ENCODE measurements at places on chromosomes 5 and 9.
A peak's percentile ranks its signal among the peaks of the same experiment; 100 is the strongest.

DNA sequence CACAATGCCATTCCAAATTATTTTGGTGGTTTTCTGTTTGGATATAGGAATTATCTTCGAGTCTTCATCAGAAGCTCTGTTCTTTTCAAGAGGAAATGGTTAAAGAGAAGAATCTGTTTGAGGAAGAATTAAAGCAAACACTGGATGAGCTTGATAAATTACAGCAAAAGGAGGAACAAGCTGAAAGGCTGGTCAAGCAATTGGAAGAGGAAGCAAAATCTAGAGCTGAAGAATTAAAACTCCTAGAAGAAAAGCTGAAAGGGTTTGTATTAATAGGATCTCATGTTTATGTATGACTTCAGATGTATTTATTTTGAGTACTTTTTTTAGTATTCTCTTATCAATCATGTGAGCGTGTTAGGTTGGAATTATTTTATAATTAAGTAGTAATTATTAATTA lies 15.0 kb downstream of the HMMR start:
- DNase-seq = no peak

DNA sequence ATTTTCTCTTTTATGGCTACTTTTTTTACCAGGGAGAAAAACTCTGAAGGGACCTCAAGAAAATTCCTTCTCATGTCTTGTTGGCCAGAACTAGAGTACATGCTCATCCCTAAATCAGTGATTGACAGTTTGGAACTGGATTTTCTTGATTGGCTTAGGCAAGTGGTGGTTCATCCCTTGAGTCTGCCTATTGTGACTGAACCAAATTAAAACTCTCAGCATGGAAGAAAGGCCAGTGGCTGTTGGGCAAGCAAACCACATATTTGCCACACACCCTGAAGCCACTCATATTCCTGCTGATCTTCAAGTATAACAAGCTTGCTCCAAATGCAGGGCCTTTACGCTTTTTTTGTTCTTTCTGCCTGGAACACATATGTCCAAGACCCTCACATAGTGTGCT lies 7.2 kb upstream of the HOMER1 start:
- no peak for DNase-seq

GRCh38 chr9:109723781-109724180 lies 56.2 kb upstream of the PALM2AKAP2 start:
- no peak for DNase-seq

- no peak for DNase-seq
These were observed 31.2 kb downstream of the STC2 start for GRCh38 chr5:173296737-173297676.

GRCh38 chr5:80122579-80122978 lies 87.4 kb downstream of the THBS4 start:
- no peak for DNase-seq

DNA sequence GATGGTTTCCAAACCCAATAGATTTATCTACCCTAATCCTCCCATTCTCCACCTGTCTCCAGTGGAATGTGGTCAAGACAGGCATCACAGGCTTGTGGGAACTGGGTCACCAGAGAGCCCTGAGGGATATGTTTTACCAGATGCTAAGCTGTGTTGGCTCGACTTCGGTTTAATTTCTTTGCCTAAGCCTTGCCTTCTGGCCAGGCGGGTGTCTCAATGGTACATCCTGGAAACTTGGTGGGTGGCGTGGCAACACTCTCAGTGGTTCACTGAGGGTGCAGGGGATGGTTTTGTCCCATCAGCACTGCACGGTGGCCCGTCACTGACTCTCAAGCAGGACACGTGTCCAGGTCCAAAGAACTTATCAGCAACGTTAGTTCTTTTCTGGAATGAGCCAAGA lies 192.2 kb downstream of the TENT4A start:
- no peak for DNase-seq

DNA sequence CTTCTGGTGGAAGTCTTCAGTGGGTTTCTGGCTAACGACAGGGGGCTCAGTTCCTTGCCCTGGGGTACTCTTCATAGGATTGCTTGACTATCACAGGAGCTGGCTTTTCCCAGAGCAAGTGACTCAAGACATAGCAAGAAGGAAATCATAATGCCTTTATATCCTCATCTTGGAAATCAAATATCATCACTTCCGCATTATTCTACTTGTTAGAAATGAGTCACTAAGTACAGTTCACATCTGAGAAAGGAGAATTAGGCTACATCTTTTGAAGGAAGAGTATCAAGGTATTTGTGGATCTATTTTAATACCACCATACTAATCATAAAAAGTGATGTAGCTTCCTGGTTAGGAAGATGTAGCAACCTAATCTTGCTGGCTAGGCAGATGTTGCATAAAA lies 148.2 kb upstream of the RAI14 start:
- no peak for DNase-seq

DNA sequence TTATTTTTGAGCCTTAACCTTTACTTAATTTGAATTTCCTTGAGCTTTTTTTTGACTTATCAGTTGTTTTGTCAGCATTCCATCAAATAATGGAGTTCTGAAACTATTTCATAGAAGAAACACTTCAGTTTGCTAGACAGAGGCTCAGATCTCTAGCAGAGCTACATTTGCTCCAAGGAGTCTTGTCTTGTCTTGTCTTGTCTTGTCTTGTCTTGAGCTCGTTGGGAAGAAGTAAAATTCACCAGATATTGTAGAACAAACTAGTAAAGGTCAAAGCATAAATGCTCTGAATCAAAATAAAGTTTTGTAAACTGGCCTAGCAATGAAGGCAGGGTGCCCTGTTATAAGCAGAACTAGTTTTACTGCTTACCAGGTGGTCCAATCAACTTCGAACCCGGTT lies 33.5 kb downstream of the RAB24 start:
- DNase-seq = no peak

- no peak for DNase-seq
These were observed 2042.6 kb upstream of the CDH6 start for GRCh38 chr5:29150840-29151239.

- DNase-seq = peak; percentile 88
These were observed at the start of gene ALDH7A1 for GRCh38 chr5:126594748-126595485. ALDH7A1 (minus strand) TSS chr5:126595219; CDS start chr5:126595198, 21 bp downstream.

- no peak for DNase-seq
These were observed 2.7 kb downstream of the SLIT3 start for GRCh38 chr5:169298193-169298592.

- no peak for DNase-seq
These were observed 44.5 kb upstream of the JMY start for GRCh38 chr5:79191457-79191856.

- no peak for DNase-seq
These were observed 396.6 kb downstream of the TLR4 start for GRCh38 chr9:118100529-118101419.

GRCh38 chr9:98961513-98962180 lies 17.9 kb downstream of the COL15A1 start:
- DNase-seq = no peak

DNA sequence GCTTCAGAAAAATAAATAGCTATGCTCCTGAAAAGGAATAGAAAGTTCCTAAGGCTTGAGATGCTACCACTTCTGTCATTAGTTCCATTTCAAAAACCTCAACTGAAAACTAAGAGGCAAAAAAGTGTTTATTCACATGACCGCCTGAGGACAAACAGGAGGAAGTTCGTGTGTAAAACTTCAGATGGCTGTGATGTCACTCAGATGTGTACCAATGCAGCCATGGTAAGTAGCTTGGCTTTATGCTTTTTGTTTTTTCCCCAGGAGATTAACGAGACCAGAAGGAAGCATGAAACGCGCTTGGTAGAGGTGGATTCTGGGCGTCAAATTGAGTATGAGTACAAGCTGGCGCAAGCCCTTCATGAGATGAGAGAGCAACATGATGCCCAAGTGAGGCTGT lies 33.0 kb downstream of the LMNB1 start:
- DNase-seq = no peak

DNA sequence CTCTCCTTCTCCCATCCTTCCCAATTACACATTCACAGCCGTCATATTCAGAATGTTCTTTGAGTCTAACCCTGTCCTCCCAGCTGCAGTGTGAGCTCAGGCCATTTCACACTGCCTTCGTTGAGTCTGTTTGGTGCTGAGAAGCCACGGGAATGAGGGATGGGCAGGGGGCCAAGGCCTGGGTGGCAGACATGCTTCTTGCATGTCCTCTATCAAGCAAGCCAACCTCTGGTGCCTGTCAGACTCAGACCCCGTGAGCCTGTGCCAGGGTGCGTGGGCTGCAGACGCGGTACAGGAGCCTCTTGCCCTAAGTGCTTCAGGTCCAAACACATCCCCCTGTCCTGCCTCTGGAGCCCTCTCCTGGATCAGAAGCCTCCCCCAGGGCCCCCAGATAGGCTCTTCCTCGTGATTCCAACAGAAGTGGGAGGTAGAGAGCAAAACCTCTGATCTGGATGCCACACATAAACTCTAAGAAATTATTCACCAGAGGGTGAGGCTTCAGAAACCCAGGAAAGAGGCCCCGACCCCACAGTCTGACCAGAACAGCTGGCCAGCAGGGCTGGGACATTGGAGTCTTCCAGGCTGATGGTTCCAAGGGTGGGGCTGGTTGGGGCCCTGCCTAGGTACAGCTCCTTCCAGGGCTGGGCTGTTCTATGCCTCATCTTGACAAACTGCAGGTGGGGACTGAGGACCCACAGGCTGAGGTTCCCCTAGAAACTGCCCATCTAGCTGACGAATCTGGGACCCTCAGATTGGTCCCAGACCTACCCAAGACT lies 46.7 kb upstream of the CDKN2AIPNL start:
- DNase-seq = no peak

DNA sequence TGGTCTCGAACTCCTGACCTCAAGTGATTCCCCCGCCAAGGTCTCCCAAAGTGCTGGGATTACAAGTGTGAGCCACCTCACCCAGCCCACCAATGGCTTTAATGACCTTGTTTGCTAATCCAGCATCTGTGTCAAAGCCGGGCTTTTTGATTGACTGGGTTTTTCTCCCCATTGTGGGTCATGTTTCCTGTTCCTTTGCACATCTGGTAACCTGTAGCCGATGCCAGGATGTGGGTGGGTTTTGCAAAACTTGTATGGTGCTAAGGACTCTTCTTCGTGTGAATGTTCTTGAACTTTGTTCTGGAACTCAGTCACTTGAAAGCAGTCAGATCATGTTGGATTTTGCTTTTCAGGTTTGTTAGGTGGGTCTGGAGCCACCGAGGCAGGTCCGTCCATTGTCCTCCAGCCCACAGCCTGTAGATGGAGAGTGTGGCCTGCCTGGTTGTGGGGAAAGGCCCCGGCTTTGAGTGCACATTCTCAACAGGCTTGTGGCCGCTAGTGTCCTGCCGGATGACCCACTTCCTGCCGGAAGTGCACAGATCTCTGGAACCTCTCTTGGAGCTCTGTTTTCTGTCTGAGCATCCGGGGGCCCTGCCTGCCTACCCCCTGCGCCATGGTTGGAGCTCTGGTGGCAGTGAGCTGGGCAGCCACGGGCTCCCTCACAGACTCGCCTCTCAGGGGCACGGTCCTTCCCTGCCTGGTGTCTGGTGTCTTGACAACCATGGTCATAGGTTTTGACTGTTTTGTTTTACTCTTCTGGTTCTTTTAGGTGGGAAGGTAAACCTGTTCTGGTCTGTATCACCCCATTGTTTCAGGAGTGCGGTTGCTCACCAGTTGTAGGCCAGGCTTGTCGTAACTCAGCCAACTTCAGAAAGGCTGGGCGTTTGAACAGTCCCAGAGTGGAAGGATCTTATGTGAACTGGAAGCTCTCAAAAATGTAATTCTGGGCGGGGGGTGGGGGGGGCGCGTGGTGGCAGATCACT lies 69.6 kb upstream of the CACNA1B start:
- DNase-seq = no peak

- DNase-seq = no peak
These were observed 128.9 kb upstream of the SPEF2 start for GRCh38 chr5:35488791-35489190.

DNA sequence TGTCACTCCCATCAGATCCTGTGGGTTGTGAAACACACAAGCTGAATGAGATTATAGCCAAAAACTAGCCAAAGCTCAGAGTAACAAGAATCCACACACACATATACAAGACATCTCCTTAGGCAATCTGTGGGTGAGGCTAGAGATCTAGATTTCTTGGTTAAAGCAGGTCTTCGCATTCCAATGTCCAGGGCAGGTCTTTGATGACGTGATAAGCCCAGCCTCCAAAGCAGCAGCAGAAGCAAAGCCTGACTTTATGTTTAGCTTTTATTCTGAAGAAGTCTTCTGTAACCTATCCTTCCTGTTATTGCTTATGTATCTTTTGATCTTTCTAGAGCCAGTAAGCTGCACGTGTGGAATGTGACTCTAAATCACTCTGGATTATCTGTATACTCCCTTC lies 199.1 kb upstream of the SLC30A5 start:
- DNase-seq = no peak

- DNase-seq = no peak
These were observed 15.3 kb upstream of the LIX1 start for GRCh38 chr5:97157689-97158088.

- DNase-seq = no peak
These were observed 30.6 kb downstream of the EDIL3 start for GRCh38 chr5:84354101-84354500.

- DNase-seq = peak; percentile 7
These were observed 267.2 kb downstream of the RAB3C start for GRCh38 chr5:58849921-58850667.

- peak; percentile 80 for DNase-seq
These were observed 1.2 kb downstream of the ARRDC3 start for GRCh38 chr5:91381774-91382359.

DNA sequence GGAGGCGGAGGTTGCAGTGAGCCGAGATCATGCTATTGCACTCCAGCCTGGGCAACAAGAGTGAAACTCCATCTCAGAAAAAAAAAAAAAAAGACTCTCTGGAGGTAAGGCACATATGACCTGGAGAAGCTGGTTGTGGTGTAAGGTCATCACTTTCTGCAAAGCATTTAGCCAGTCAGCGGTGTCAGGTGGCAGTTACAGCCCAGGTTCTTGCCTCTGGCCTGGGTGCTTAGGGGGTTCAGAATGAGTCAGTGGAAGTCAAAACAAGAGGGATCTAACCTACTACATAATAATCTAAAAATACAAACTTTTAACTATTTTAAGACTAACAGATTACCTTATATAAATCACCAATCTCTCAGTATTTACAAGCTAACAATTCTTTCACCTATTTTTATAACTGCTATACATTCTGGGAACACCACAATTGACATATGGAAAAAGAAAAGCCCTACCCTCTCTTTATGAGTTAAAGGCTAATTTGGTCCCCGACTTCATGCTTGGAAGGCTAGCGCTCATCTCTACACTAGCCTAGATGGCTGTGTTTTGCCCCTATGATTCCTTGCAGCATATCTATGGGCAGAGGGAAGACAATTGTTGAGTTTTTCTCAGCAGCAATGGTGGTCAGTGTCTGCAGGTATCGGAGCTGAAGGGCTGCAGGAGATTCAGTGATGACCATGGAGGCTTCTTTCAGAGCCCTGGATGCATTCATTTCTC lies 29.2 kb downstream of the STOM start:
- no peak for DNase-seq

DNA sequence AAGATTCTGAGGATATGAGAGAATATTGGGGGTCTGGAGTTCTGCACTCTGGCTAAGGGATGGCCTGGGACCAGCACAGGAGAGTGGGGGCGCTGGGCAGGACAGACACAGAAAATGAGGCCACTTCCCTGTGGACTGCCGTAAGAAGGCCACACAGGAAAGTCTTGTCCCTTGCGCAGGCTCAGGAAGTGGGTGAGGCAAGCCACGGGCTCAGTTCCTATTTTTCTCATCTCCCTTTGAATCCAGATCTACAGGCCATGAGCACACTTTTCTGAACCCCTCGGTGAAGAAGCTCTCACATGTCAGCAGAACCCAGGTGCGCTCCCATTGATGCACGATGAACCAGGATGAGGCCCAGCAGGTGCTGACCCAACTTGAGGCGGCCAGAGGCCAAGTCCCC lies 207.4 kb downstream of the AGTPBP1 start:
- no peak for DNase-seq
